Activated CD4-positive, alpha-beta T cell treated with anti-CD3 and anti-CD28 coated beads, Interleukin-2, Interleukin-4, amounts not matched to agents 100 ng/mL and 50 ng/mL, durations not matched to agents 16 hours and 8 hours (primary cell): ENCODE measurements at places on chromosomes 7 and 10.

DNA sequence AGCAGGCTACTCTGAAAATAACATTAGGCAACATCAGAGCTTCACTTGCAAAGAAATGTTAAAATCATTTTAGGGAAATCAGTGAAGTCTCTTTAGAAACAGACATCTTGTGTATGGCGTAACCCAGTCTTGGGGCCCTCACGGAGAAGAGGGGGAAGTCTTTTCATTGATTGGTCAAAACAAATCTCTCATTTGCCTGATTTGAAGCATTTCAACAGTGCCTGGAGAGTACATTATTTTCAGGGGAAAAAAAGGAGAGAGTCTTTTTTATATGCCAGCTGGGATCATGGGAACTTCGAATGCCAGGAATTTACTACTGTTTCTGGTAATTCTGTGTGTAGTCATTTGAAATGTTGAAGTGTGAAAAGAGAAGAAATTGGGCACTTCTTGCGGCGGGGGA lies 471.4 kb downstream of the PLXDC2 start:
- DNase-seq: no peak

DNA sequence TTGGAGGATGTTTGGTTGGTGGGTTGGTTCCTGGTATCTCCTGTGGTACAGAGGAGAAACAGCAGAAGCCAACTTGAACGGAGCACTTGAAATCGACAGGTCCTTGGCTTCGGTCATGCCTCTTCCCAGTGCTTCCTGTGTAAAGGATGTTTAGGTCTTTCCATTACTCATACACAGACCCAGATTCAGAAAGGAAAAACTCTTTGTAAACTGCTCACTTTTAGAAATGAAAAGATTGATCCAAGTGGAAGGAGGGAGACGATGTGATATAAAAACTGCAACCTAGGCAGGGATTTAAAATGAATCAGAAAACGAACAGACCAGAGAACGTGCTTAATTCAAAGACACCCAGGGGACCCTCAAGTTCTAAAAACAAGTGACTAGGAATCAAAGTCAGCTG lies 338.4 kb downstream of the GALNT17 start:
- no peak for DNase-seq

DNA sequence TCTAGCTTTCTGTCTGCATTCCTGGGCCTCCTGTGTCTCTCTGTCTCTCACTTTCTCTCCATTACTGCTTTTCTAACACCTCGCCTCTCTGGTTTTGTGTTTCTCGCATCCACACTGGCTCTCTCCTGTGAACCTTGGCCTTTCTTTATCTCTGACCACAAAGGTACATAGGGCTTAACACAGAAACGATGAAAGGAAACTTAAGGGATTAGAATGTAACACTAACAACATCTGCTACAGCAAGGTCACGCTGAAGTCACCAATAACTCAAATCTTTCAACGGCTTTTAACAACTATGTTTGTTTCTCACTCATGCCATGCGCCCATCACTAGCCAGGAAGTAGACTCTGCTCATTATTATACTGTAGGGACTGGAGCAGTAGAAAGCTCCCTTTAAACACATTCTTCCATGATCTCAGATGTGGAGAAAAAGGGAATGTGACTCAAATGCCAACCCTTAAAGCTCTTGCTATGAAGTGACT lies 9.3 kb upstream of the OR6V1 start:
- no peak for DNase-seq

DNA sequence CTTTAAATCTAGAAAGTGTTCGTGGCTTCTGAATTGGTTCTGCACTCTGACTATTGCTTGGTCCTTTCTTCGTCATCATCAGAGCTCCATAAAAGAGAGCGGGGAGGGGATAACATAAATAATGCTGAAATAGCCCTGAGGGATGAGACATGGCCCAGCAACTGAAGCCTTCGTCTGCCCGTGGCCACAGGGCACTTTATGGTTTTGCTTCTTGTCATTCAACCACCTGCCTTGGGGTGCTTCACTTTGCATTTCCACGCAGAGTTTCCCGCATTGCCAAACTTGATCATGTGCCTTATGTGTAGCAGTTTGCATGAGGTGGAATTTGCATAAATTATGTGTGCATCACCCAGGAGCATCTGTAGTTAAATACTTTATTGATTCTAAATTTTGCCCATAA lies 15.9 kb downstream of the GSTO2 start:
- no peak for DNase-seq

GRCh38 chr7:111919631-111920179 lies 286.5 kb downstream of the DOCK4 start:
- no peak for DNase-seq

DNA sequence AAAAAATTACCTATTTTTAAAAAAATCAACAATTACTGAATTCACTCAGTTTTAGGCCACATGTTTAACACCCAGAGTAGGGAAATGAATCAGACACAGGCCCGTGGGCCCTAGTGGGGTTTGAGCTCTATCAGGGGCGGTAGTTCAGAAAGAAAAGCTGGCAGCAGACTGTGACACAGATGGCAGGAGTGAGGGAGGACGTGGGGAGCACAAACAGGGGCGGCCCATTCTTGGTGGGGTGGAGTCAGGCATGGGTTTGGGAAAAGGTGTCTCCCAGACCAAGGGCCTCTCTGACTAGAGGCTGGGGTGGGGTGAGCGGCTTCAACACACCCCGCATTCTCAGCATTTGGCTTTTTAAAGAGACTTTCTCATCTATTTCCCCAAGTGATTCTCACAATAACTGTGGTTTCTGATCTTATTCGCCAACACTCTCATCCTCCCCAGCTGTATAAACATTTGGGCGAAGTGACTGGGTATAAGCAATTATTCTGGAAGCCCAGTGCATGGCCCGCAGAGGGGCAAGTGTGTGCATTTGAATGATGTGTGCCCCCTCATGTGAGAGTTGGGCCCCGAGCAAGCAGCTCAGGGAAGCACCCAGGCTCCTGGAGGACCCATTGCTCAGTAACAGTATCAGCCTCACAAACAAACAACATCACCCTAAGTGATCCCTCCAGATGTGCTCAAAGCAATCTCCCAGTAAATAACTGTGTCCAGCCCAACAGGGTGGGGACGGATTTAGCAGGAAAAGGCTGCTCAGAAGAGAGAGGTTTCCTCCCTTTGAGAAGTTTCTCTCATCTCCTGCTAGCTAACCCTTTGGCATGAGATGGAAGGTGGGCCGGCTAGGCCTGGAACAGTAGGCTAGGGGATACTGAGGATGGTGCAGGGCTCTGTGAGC lies 437.6 kb upstream of the ZMIZ1 start:
- peak; percentile 44 for DNase-seq

DNA sequence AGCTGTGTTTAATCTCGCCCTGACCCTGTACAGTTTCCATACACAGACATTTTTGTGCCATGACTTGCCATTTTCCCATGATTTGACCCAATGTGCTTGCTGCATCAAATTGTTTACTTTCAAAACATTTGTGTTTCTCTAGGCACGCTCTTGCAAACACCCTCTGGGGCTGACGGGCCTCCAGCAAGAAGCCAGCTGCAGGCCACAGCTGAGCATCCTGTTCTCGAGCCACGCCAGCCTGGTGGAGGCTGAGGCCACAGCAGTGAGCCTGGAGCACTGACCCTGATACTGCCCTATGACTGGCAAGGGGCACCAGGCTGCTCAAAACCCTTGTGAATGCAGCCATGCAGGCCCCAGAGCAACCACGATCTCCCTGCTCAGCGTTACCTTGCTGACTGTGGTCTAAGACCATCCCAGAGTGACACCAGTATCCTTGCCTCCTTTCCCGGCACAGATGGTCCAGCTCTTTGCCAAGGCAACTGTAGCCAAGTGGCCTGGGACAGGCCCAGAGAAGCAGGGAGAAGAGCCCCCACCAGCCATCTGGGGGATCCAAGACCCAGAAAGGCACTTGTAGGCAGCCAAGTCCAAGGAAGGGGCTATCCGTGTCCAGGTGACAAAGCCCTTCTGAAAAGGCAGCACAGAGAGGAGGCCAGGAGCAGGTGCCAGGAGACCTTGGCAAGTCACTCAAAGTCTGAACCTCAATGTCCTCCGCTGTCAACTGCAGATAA lies 78.5 kb downstream of the OAT start:
- no peak for DNase-seq

GRCh38 chr7:121519548-121520521 lies 123.7 kb upstream of the FAM3C start:
- DNase-seq: no peak

- no peak for DNase-seq
These were observed 259.0 kb downstream of the CALN1 start for GRCh38 chr7:72153132-72153512.
